ENCODE measurements at places on chromosomes 1 and 21.
A peak's percentile ranks its signal among the peaks of the same experiment; 100 is the strongest.

DNA sequence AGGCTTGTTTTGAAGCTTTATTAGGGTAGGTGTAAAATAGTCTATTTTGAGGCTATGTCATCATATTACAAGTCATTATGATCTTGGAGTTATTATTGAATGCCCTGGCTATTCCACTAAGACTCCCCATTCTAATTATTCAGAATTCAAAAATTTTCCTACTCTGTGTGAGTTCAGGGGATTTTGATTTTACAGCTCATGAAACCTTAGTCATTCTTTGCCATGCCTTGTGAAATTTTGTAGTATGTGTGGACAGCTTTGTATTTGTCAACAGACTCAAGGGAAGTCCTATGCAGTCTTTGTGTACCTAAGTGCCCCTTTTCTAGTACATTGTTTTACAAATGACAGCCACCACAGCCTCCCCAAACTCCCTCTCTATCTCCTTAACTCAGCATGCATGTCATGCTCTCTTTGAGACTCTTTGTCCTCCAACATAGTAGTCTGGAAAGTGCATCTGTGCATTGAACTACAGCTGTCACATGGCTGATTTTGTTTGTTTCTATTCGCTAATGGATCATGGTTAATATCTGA lies 28.0 kb downstream of the CD1D start:
- no peak for DNase-seq

GRCh38 chr1:214864896-214865688 lies 217.4 kb upstream of the KCNK2 start:
- no peak for DNase-seq

GRCh38 chr1:38923607-38924006 lies 18.0 kb downstream of the RHBDL2 start:
- no peak for DNase-seq

DNA sequence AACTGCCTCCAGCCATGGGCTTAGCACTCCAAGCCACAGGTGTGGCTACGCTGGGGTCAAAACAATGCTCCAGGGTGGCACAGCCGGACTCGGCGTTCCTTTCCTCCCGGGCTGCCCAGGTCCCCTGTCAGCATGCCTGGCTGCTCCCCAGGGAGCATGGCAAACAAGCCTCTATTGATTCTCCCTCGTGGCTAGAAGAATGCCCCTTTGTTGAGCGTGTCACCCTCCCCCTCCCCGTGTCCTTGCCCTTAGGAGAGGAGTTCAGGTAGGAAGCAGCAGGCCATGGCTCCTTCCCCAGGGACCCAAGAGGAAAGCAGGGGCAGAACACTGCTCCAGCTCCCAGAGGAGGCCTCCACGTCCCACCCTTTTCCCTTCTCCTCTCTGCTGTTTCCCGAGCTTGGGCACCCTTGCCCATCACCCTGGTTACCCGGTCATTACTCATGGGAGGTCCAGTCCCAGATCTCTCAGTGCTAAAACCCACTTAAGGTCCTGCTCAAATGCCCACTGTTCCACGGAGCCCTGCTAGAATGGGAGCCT lies 57.4 kb upstream of the CITED4 start:
- peak; percentile 97 for DNase-seq

DNA sequence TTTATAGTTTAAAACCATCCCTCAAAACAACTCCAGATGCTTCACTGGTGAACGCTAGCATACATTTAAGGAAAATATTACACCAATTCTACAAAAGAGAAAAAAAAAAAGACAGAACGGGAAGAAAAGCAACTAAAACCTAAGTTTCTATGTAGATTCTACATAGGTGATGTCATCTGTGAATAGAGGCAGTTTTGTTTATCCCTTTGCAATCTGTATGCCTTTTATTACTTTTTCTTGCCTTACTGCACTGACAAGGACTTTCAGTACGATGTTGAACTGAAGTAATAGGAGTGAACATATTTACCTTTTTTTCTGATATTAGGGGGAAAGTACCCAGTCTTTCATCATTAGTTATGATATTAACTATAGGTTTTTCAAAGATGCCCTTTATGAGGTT lies 101.7 kb upstream of the HAO2 start:
- DNase-seq, result no peak

DNA sequence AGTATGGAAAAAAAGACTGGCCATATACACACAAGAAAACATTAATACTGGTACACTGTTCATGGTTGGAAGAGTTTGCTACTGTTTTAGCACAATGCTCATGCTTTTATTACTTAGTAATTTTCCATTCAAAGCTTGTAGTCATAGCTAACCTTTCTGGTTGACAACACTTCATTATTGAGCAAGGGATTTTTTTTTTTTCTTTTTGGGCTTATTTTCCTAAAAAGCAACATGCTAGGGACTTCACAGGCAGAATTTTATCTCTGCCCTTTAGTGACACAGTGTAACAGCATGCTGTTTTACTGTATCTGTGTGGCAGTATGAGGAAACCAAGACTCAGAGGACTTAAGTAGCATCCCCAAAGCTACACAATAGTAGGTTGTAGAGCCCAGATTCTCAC lies 58.5 kb downstream of the FGGY start:
- no peak for DNase-seq

GRCh38 chr1:45393718-45394302 lies 53.6 kb upstream of the MUTYH start:
- no peak for DNase-seq

DNA sequence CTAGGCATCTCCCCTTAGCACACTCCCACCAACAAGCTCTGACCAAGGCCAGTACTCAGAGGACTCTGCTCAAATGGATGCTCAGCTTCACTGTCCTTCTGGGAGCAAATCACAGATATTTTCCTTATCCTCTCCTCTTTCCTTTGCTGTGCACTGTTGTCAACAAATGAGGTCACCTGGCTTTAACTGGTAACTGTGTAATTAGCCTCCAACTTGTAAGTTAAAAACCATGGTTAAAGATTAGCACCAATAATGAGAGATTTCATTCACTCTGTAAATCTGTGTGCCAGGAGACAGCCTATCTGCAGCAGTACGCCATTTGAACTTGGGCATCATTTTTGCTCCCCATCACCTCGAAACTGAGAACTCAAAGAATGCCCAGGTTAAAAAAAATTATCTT lies 149.5 kb downstream of the GABPA start:
- no peak for DNase-seq

DNA sequence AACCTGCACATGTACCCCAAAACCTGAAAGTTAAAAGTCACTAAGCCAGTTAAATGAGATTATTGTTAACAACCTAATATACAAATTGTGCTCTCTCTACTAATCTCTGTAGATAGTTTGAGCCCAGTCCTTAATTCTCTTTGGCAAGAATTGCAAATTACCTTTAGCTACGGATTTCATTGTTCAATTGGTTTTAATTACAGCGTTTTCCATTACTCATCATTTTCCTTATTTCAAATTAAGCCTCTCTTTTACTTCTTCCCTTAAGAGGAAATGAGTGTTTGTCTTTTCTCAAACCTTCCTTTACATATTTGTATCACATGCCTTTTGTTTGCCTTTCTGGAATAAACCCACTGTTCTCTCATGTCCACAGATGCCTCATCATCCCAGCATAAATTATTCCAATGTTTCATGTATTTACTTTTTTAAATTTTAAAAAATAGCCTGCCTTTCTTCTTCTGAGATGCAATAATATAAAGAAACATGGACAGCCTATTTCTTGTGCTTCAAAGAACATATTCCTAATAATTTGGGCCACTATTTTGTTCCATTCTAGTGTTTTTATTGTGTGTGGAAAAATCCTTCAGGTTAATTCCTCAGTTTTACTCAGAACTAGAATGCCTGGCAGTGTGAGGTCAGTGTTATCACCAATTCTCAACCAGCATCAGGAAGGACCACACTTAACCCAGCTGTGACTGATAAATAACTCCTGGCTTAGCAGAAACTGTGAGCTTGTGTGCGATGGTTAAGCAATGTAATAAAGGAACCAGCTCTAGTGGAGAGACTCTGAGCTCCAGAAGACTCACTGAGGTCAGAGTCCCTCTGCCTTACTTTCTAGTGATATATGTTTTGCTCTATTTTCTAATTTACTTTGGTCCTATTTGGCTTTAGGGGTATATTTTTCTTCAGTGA lies 600.5 kb downstream of the LTN1 start:
- no peak for DNase-seq

GRCh38 chr1:64220241-64220640 lies 16.8 kb downstream of the UBE2U start:
- DNase-seq, result no peak

DNA sequence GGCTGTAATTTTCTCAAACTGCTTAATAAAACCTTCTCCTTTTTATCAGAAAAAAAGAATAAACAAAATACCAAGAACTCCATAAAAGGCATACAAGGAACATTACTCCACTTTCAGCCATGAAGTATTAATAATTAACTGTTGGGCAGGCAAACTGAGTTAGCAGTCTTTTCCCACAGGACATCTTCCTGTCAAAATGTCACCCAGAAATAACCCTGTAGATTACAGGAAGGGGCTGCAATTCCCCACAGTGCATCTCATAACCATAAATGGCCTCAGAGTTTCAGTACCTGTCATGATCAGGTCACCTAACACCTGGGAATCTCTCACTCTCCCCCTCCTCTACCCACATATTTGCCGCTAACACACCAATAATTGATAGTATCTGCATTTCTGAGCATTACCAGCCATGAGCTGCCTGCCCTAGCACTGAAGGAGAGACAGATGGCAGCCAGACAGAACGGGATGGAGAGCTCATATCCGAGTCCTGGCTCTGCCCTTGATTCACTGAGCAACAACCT lies 475.0 kb downstream of the SMYD3 start:
- no peak for DNase-seq

GRCh38 chr1:31004231-31004621 lies 61.3 kb downstream of the PUM1 start:
- DNase-seq, result no peak

DNA sequence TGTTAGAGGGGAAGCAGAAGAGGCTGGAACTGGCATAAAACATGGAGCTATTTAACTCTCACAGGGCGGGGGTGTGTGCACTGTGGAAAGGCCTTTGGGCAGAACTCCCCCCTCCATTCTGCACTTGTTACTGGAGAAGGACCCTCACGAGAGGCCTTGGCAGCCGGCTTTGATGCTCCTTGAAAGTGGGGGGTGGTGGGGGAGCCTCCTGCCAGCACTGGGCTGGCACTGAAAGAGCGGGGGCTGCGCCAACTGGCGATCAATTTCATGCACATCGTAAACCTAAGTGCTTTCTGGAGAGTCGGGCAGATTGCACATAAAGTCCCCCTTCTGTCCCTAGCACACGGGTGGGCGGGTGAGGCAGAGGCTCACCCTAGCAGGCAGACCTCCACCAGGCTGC lies 28.9 kb downstream of the FOXO6 start:
- DNase-seq, result peak; percentile 53

DNA sequence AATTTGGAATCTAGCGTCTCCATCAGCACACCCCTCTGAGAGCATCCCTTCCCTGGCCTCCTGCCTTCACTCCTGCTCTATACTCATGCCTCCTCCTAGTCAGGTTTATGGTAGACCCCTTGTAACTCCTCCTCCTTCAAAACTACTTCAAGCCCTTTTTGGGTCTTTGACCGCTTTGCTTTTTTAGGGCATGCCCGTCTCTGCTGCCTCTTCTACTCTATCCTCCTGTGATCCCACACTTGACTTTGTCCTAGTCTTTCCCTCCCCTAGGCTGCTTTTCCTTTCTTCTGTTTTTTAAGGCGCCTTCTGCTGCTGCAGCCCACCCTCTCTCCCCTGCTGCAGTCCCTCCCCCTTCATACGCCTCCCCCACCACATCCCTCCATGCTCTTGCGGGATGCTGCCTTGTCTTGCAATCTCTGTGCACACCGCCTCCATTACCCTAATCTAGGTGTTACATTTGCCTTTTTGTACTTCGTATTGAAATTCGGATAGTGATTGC lies 1.5 kb downstream of the SNX27 start:
- no peak for DNase-seq

GRCh38 chr1:89261926-89262515 lies 10.6 kb downstream of the GBP5 start:
- peak; percentile 71 for DNase-seq

- no peak for DNase-seq
Measured at GRCh38 chr1:64200064-64200463, 3.4 kb upstream of the UBE2U start.

- DNase-seq, result no peak
Measured at GRCh38 chr1:101194746-101195145, 42.1 kb upstream of the S1PR1 start.
